AG09319 (cell line): ENCODE measurements at places on chromosomes 7 and 10.

GRCh38 chr10:35259769-35260397 is 76.4 kb upstream of the CCNY start:
- peak; percentile 31 for DNase-seq

- DNase-seq = no peak
These were observed 936.7 kb downstream of the CCSER2 start for GRCh38 chr10:85265121-85265520.

DNA sequence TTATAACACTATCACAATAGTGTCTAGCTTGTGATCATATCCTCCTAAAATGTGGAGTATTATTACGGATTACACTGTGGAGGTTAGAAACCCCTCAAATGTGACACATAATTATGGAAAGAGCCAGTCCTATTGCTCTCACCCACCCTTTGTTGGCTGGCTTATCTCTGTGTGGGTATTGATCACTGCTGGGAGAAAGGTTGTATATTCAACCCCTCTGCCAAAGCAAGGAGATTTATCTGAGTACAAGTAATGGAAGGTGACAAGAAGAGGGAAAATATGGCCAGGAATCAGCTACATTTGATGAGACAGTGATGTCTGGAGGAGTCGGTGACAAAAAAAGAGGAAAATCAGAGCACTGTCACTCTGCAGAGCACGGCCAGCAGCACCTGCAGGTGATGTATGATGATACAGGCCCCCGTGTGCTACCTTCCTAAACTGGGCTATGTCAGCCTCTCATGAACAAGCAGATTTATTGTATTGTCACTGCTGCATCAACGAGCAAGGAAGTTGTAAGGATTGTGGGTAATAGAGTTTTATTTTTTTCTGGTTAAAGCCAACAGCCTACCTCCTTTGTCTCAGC is 235.3 kb downstream of the PHF14 start:
- no peak for DNase-seq

DNA sequence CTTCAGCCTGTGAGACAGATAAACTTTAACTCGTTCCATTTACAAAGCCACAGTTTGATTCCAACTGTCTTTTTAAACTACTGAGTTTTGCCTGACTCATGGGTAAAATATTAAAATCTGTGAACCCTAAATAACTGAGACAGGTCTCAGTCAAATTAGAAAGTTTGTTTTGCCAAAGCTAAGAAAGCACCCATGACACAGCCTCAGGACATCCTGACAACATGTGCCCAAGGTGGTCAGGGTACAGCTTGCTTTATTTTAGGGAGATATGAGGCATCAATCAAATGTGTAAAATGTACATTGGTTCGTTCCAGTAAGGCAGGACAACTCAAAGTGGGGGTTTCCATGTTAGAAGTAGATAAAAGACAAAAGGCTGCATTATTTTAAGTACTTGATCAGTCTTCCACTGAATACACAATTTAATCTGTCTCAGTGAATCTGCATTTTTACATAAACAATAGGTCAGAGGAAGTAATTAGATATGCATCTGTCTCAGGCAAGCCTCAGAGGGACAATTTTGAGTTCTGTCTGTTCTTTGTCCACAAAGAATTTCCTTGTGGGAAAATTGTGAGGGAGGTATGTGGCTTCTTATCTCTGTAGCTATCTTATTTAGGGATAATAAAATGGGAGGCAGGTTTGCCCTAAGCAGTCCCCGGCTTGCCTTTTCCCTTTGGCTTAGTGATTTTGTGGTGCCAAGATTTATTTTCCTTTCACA is 11.0 kb upstream of the PIP start:
- no peak for DNase-seq

DNA sequence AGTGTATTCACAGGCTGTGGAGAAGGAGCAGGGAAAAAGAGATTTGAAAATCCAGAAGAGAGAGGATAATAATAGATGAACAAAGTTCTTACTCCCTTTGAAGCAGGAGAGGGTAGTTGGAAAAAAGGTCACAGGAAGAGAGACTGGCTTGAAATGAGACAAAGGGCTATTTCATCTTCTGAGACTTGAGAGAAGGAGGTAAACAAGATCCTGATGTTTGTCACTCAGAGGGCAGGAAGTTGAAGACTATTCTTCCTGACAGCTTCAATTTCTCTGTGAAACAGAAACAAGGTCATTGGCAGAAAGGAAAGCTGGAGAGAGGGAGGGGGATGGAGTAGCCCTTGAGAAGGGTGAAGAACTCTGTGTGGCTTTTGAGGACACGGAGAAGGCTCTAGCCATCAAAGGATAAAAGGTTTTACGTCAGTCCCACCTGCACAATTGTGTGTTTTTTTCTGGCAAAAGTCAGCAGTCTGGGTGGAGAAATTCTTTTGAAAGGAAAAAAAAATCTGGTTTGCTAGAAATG is 216.1 kb upstream of the STEAP4 start:
- DNase-seq = no peak

DNA sequence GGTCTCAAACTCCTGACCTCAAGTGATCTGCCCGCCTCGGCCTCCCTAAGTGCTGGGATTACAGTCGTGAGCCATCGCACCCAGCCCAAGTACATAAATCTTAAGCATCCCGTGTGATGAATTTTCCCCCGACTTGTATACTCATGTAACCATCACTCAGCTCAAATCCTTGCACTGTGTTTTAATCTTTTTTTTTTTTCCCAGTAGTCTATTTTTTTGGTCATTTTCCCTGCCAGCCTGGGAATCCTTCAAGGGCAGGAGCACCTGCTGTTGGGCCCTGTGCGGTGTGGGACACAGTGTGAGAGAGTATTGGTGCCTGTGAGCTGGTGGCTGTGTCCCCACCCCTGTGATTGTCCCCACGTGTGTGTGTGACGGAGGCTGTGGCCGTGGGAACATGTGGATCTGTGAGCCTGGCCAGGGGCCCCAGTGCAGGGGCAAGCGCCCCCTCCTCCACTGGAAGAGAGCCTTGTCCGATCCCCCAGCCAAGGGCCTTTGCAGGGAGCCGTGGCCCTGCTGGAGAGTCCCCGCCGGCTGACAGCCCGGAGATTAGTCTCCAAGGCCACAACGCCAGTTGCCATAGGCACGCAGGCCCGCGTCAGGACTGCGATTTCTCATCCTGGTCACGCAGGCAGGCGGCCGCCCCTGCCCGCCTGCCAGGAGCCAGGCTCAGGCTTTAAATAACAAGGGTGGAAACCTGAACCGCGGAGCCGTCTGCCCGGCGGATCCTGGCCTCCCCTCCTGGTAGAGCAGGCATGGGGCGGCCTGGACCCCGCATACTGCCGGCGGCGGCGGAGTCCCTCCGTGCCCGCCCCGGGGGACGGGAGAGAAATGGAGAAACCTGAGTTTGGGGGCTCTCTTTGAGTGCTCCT is 26.5 kb downstream of the GTF2IRD1 start:
- DNase-seq = peak; percentile 85

DNA sequence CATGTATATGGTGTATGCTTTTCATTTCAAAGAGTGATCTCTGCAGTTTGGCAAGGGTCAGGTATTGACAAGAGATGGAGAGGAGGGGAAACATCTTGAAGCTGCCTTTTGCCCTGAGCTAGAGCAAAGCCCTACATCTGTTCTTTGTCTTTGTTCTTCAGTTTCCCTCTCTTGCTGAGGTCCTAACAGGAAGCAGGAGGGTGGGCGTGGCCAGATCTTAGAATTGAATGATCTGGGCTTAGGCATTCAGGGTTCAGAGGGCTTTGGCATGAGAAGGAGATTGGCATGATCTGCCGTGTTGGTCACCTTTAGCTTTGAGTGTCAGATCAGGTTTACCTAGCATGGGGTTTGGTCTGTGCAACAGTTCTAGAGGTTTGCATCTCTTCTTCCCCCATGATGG is 41.3 kb downstream of the LRMDA start:
- no peak for DNase-seq

- no peak for DNase-seq
These were observed 409.2 kb upstream of the KLF6 start for GRCh38 chr10:4194231-4194630.

DNA sequence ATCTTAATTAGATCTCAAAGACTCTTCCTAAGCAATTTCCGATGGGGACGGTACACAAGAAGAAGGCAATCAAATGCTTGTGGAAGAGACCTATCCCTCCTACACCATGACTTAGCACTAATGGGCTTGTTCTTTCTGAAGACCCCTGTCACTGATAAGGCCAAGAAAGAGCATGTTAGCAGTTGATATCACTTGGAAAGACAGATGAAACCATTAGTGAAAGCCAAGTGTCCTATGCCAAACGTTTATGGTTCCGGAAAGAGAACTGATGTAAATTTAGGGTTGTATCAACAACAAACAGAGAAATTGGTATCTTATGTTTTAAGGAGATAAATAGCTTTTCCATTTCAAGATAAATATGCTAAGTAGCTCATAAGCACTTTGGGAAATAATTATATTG is 6.5 kb downstream of the UROS start:
- DNase-seq = no peak
